Foreskin melanocyte (primary cell): ENCODE measurements at places on chromosomes 16 and 17.

- DNase-seq, result no peak
Measured at GRCh38 chr16:86899757-86900156, 321.4 kb downstream of the FOXL1 start.

- DNase-seq, result no peak
Measured at GRCh38 chr16:25751230-25751835, 59.6 kb downstream of the HS3ST4 start.

DNA sequence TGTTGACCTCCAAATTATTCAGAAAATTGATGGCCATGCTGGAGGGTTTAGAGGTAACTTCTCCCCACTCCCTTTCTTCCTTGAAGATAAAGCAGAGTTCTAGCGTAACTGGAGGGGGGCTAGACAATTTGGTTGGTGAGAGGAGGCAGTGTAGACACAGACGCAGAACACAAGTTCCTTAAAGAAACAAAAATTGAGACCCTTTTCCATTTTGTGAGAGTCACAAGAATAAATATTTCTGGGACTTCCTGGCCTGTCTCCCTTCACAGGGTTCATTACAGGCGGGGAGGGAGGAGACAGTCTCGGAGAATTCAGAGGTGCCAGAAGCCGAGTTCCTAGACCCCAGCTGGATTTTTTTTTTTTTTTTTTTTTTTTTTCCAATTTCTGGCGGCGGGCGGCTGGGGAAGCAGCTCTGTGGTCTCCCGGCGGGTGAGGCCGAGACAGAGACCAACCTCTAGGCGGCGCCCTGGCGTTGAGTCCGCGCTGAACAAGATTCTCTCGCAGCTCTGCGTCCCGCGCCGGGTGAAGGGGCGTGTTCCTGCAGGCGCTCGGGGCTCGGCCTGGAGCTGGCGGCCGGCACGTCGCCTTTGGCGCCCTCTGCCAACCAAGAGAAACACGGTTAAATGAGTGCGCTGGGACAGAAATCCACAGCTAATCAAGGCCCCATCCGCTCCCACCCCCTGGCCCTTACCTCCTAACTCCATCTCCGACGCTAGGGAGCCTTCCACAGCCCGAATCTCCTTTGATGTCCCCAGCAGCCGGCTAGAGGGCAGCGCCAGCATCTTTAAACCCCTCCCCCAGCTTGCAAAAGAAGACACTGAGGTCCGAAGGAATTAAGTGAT, 10.2 kb upstream of the HOXB9 start:
- DNase-seq, result peak; percentile 69

- no peak for DNase-seq
Measured at GRCh38 chr16:20676268-20676825, 21.1 kb downstream of the ACSM1 start.

- DNase-seq, result no peak
Measured at GRCh38 chr16:1222553-1223354, 2.3 kb downstream of the TPSG1 start.

- DNase-seq, result no peak
Measured at GRCh38 chr17:48816438-48816773, 623 bp downstream of the TTLL6 start.

- DNase-seq, result no peak
Measured at GRCh38 chr16:88924834-88925539, 52.0 kb downstream of the CBFA2T3 start.

- DNase-seq, result peak; percentile 32
Measured at GRCh38 chr17:78421534-78422266, 43.3 kb downstream of the PGS1 start.

- DNase-seq, result peak; percentile 72
Measured at GRCh38 chr16:21301168-21301894, 23.2 kb upstream of the CRYM start.

GRCh38 chr16:22388101-22388644, 13.8 kb upstream of the CDR2 start:
- DNase-seq, result no peak
